ENCODE measurements at places on chromosomes 16 and 17.
A peak's percentile ranks its signal among the peaks of the same experiment; 100 is the strongest.

GRCh38 chr17:66255112-66255511 is 25.9 kb upstream of the APOH start:
- DNase-seq: no peak

DNA sequence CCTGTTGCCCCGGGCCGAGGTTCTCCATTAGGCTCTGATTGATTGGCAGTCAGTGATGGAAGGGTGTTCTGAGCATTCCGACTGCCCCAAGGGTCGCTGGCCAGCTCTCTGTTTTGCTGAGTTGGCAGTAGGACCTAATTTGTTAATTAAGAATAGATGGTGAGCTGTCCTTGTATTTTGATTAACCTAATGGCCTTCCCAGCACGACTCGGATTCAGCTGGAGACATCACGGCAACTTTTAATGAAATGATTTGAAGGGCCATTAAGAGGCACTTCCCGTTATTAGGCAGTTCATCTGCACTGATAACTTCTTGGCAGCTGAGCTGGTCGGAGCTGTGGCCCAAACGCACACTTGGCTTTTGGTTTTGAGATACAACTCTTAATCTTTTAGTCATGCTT is 74.2 kb downstream of the HAPSTR1 start:
- no peak for DNase-seq

DNA sequence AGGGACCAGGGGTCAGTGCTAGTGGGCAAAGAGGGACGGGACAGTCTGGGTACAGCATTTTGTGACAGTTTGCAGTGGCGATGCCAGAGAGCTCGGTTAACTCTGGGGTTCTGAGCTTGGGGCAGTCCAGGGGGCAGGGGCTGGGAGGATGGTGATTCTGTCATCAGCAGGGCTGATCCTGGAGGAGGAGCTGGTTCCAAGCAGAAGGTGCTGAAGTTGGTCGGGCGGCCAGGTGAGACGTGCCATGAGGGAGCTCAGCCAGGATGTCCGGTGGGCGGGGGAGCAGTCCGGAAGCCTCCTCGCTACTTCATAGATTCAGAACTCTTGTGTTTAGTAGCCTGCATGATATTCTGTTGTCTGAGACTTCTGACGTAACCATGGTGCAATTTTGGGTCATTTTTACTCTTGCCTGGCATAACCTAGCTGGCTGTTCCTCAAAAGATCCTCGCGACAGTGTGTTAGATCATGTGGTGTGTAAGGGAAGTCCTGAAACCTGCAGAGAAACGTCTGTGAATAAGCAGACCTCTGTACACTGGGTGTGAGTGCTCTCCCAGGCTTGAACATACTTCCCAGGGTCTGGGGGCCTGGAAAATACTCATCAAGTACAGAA is 122.0 kb downstream of the CLEC16A start:
- DNase-seq: no peak

GRCh38 chr17:78159575-78160158 is 8.7 kb upstream of the SYNGR2 start:
- no peak for DNase-seq

GRCh38 chr17:66964930-66965800 is 658 bp downstream of the CACNG4 start:
- no peak for DNase-seq

DNA sequence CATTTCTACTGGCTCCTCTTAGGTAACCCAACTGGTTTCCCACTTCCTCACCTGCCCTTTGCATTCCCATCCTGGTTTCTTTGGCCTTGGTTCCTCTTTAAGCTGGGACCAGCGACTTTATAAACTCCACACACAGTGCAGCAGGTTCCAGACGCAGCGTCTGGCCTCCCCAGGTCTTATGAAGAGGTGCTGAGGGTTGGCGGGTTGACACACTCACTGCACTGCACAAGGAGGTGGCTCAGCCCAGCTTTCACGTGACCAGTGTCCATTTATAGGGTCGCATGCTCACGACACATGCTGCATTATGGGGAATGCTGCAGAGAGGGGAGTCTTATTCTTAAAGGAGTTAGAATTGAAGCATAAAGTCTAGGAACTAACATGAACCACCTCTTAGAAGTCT is 70.8 kb downstream of the ZFHX3 start:
- no peak for DNase-seq

DNA sequence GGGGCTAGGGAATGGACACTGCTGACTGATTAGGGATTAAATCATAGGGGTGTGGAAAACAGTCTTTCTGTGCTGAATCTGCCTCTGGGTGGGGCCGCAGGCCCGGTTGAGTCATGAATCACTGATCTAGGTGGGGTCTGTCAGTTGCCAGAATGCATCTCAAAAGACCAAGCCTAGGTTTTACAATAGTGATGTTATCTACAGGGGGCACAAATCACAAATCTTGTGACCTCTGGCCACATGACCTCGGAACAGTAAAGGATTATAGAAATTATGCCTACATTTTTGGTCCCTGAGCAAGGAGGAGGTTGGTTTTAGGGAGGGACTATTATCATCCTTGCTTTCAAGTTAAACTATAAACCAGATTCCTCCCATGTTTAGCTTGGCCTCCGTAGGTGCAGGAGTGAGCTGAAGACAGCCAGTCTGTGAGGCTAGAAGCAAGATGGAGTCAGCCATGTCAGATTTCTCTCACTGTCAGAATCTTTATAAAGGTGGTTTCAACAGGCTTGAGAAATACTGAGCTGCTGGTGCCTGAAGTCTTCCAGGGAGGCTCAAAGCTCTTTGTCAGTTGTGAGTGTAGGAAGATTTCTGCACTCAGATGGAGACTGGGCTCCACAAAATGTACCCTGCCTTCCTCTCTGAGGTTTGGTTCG is 12.9 kb downstream of the GNGT2 start:
- no peak for DNase-seq

- DNase-seq: no peak
These were observed 142.7 kb downstream of the PITPNC1 start for GRCh38 chr17:67519801-67520251.

DNA sequence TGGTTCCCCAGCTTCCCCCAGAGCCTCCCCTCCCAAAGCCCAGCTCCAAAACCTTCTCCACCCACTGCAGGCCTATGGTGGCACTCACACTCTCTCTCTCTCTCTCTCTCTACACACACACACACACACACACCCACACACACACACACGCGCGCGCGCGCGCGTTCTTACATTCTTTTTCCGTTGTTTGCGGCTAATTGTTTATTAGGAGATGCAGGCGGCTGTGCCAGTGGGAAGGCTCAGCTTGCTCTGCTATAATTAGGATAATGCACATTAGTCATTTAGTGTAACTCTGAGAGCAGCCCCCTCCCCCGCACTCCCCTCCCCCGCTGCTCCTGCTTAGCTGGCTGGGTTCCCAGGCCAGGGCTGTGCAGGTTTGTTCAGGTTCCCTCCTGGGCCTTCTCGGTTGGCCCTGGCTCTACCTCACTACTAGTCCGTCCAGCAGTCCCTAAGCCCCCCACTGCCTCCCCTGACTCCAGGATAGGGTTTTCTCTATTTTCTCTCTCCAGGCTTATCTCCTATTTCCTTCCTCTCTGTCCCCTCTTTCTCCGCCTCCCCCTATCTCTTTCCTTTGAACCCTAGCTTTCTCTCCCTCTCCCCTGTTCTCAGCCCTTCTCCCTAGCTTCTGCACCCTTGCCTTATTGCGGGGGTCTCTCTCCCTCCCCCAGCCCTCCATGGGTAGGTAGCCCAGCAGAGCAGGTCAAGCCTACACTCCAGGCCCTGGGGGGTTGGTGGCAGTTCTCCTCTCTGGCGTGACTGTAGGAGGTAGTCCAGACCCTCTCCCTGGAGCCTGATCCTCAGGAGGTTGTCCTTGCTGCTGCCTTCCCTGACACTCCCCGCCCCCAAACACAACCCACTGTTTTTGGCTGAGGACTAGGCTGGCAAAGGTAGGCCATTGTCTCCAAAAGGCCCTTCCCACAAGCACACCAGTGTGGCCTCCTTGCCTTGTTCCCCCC is 34.0 kb downstream of the TMEM132E start:
- no peak for DNase-seq

- no peak for DNase-seq
These were observed 29.8 kb upstream of the CIBAR2 start for GRCh38 chr16:85142129-85142513.

DNA sequence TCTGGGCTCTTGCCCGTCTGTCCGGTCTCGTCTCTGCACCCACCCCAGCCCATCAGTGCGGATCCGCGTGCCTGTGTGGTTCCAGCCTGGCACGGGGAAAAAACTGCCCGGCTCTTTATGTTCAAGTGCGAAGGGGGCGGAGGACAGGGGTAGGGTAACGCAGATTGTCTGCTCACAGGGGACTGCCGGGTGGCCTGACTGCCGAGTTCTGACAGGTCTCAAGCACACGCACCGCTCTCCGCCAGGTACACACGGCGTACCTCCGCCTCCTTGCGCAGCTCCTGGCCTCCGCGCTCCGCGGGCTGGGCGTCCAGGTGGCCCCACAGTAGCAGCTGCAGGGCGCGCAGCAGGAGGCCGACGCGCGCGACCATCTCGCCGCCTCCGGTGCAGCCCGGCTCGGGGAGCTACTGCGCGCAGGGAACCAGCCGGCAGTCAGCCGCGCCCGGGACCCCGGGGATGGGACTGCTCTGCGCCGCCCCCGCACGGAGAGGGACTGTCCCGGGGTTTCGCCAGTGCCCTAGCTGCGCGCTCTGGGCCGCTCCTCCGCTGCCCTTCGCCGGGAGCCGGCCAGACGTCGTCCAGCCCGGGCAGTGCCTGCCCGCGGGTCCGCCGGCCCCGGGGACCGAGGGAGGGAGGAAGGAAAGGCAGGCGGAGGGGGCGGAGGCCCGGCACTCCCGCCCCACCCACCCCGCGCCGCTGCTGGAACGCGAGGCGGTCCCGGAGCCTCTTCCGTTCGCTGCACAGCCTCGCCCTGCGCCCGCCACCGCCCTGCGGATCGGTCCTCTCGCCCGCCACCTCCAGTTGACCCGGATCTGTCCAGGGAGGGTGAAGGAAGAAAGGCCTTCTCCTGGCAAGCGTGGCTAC is at the start of gene MMP28:
MMP28 (minus strand) TSS at position 635 of the 864 bp plus-strand sequence; CDS start at position 371, 264 bp downstream.
- no peak for DNase-seq

- no peak for DNase-seq
These were observed 33.1 kb downstream of the SMARCE1 start for GRCh38 chr17:40614431-40615067.

GRCh38 chr16:8230497-8230896 is 359.8 kb downstream of the TMEM114 start:
- DNase-seq: no peak

DNA sequence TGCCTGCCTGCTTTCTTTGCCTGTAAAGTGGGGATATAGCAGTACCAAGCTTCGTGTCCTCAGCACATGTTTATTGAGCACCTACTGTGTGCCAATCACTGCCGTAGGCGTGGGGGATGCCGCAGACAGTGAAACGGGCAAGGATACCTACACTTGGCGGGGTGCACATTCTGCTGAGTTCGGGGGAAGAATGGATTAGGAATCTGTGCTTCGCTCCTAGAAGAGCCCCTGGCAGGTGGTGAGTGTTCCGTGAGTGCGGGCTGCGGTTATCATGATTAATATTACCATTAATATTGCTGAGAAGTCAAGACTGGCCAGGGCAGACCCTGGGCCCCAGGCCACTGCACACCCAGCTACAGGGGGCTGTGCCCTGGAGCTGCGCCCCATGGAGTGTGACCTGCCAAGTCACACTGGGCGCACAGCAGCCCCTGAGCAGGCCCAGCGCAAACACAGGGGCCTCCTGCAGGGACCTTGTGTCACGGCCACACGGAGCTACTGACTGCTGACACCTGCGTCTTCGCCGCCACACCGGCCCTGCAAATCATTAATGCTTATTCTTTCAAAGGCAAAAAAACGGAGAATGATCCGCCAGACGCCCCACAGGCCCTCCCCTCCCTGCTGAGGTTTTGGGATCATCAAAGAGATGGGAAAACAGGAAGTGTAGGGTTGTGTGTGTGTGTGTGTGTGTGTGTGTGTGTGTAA is 213.4 kb upstream of the GSE1 start:
- DNase-seq: no peak

DNA sequence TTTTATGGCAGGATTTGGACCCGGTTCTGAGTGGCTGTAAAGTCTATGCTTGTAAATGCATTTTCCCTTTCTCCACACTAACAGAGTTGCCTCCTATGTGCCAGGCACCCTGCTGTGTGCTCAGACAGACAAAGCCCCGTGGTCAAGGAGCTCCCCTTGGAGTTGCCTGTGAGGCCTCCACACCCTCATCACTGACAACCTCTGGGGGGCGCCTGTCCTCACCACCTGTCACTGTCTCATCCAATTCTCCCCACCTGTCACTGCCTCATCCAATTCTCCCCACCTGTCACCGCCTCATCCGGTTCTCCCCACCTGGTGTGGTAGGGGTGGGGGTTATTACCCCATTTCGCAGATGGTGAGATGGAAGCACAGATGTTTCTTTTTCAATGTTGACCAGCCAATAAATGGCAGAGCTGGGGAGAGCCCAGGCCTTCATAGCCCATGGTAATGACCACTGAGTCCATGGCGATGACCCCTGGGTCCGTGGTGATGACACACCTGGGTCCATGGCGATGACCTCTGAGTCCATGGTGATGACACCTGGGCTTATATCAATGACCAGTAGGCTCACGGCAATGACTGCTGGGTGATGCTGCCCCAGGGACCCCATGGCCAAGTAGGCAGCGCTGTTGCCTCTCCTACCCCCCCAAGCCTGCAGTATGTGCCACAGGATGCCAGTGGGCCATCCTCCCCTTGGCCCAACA is 150.1 kb downstream of the IRF8 start:
- no peak for DNase-seq

- DNase-seq: no peak
These were observed 17.1 kb downstream of the CDH1 start for GRCh38 chr16:68754084-68754792.

DNA sequence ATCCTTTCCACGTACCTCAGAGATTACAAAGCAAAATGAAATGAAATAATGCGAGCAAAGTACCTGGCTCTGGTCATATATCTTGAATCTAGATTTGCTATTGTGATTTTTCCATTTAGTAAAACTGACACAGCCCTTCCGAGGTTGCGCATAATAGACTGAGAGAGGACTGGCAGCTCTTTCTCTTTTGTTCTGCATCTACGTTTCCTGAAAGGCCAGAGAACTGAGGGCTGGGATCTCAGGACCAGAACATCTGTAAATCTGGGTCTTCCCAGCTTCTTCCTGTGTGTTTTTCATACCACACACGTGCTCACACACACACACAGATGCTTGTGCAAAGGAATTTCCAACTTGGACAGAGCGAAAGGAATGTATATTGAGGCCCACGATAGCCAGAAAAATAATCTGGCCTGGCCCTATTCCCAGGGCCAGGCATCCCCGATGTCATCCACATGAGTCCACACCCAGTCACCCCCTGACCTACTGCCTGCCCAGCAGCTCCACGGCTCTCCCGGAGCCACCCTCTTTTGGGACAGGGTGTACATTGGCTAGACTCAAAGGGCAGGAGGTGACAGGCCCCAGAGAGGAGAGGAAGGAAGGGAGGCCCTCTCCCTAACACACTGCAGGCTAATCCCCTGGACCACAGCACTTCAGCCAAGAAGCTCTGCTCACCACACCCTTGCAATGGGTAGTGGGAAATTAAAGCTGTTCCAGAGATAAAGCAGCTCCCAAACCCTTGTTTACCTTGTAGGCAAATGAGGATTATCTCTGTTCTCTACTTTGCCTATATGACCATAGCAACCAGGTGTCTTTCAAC is 41.8 kb downstream of the NOL11 start:
- DNase-seq: peak; percentile 4

GRCh38 chr16:49931916-49932315 is 76.0 kb upstream of the ZNF423 start:
- DNase-seq: no peak

All from AG04449 (cell line).